Activated CD8-positive, alpha-beta T cell treated with anti-CD3 and anti-CD28 coated beads for 36 hours (primary cell): ENCODE measurements at places on chromosomes 11 and 22.
A peak's percentile ranks its signal among the peaks of the same experiment; 100 is the strongest.

DNA sequence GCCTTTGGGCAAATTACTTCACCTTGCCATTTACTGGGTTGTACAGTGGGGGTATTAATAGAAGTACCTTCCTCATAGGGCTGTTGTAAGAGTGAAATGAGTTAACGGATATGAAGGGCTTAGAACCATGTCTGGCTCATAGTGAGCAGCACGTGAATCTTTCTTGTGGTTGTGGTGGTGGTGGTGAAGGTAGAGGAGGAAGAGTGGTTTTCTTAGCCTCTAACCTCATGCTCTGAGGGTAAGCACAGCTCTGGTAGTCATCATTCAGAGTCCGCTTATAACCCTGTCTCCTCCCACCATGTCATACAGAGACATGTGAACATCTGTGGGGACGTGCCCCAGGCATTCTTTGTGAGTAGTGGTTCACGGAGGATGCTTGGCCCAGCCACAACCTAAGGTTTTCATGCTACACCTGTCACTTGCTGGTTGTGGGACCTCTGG lies 43.6 kb downstream of the TEAD1 start:
- DNase-seq = peak; percentile 84

DNA sequence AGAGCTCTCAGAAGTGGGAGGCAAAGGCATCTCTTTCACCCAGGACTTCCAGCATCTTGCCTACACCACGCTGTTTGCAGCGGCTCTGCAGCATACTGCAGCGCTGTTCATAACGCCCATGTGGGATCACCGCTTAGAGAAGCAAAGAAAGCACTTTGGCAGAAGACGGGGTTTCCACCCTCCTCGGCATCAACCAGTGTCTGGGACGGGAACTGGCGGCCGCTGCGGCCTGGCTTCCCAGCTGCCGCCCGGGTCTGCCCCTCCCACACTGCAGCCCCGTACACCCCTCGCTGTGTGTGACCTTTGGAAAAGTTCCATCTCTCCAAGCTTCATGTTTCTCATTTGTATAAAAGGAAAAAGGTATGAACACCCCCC lies 545 bp upstream of the TIRAP start:
- DNase-seq = peak; percentile 55

- DNase-seq = peak; percentile 20
Observed at GRCh38 chr11:119641983-119642745, 86.8 kb downstream of the NECTIN1 start.

DNA sequence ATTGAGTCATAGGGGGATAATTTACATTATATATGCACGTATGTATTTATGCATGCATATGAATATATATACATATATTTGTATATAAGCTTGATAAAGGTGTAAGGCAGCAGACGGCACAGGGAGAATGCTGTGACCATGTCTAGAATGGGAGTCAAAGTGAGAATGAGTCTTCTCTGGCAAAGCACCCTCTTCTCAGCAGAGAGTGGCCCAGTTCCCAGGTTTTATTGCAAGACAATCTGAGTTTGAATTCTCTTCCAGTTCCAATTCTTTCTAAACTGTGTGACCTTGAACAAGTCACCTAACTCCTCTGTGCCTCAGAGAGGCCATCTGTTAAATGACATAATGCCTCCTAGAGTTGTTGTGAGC lies 13.8 kb downstream of the EHF start:
- no peak for DNase-seq

DNA sequence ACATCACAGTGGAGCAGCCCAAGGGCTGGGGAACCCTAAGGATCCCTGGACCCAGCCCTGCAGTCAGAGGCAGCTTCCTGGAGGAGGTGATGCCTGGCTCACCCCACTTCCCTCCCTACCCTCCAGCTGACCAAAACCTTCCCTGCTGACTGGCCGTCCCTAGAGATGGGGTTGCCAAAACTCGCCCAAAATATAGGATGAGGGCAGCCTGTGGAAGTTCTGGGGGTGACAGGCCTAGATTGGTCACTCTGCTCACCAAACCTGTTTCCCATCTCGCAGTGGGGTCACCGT lies 35.0 kb upstream of the PPARA start:
- DNase-seq = no peak
